ENCODE measurements at places on chromosomes 7 and 10.

GRCh38 chr7:31065021-31065593, 13.0 kb downstream of the ADCYAP1R1 start:
- DNase-seq, result no peak

DNA sequence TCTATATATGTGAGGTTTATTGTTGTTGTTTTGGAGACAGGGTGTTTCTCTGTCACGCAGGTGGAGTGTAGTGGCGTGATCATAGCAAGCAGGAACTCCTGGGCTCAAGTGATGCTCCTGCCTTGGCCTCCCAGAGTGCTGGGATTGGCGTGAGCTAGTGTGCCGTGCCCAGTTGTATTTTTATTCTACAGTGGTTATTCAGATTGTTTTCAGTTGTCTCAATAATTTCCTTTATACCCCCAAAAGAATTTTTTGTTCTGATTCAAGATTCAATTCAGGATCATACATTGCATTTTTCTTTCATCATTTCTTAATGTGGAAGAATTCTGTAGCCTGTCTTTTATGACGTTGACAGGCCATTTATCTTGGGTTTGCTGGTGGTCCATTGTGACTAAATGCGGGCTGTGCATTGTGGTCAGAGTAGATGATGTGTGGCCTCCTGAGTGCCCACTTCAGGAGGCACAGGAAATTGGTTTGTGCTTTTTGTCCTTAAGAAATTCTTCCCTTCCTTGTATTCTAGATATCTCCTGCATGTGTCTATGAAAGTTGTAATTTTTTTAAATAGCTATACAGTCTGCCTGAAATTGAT, 22.9 kb downstream of the RBM33 start:
- no peak for DNase-seq

DNA sequence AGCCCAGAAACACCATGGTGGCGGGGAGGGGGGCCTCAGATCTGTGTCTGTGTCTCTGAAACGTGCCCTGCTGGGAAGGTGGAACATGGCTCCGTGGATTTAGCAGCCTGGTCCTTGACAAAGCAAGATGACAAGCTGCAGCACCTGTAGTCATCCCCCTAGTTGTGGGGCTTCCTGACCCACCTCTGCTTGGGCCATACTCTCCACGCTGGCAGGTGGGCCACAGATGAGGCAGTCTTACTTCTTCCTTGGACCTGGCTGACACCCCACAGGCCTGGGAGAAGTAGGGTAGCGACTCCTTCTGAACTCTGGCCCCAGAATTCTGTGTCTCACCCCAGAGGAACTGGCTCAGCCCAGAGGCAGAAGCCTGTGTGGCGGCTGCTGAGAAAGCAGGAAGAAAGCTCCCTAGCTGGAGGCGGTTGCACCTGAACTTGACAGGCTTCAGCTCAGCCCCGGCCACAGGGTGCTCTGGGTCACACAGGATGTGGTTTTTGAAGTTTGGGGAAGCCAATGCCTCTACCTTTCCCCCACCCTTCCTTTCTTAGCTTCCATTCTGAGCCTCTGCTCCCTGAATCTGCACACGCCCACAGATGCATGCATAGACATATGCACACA, 113.9 kb downstream of the ABLIM1 start:
- DNase-seq, result no peak

- no peak for DNase-seq
Observed at GRCh38 chr10:70660722-70661121, 11.6 kb upstream of the ADAMTS14 start.

- DNase-seq, result no peak
Observed at GRCh38 chr7:144735505-144736276, 100.2 kb downstream of the TPK1 start.

DNA sequence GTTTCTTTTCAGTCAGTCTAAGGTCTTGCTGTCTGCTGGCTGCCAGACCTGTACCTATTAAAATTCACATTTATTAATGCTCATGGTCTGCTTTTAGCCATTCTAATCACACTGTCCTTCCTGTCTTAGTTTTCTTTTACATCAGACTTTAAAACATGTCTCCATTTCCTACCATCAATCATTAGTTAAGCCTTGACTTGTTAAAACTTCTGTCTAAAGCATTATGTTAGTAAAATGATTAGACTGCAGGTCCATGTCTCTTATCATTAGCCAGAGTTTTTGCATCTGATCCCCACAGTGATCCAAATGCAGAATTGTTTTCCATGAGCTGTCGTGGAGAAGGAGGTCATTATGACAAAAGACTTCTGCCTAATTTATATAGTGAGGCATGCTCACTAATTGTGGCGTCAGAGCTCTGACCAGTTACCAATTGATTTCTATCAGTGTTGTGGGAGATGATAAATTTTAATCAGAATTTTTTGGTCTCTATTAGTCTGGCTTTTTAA, 226.5 kb downstream of the DKK1 start:
- no peak for DNase-seq

DNA sequence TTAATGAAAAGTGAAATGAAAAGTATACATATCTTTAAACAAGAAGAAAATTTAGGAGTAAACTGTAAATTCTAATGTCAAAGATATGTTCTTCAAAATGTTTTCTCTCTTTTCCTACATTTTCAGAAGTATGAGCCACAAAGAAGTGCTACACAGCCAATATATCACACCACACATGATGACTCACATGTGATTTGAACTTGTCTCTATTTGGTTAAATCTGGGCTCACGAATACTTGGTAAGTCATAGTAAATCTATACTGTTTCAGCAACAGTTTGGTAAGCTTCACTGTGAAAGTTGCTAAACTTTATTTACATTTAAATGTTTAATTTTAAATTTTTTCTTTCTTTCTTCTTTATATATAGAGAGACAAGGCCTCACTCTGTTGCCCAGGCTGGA, 380.6 kb upstream of the IGFBP3 start:
- DNase-seq, result no peak

DNA sequence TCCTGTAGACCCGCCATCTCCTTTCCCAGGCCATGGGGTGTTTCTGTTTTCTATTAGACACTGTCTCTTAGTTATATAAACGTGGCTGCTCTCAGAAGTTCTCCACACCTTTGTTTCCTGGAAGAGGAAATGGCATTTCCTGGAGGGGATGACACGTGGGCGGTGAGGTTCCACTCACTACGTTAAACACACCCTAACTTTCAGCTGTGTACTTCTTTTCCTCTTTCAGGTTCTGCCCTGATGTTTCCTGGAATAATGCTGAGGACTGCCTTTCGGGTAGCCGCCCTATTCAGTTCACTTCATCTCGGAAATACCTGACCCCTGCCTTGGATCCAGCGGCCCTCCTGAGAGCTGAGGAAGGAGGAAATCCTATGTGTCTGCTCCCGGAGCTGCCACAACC, 3.4 kb upstream of the PRKCQ start:
- DNase-seq, result no peak

DNA sequence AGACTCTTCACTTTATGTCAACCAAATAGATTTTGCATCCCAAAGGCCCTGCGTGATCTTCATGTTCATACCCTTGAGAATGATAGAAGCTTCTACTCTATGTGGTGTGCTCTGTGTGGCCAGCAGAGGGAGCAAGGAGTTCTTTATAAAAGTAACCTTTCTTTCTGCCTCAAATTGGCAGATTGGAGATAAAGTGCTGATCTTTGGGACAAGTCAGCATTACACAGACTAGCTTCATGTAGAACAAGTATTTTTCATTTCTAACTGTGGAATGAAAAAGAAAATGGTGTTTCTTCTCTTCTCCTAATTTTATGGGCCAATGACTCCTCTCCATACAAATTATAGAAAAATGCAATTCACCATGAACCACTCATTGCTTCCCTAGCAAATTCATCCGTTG, 1214.1 kb downstream of the SORCS1 start:
- DNase-seq, result peak; percentile 67

- DNase-seq, result no peak
Observed at GRCh38 chr10:5968037-5968680, 9.2 kb downstream of the IL15RA start.
